ENCODE measurements at places on chromosomes 4 and X. TPM values are rescaled to one million over a fixed set of nuclear protein-coding genes. Genes with fewer than 3 reads are reported as not detected.

- no peak for DNase-seq
Observed at GRCh38 chr4:14064984-14065383, 437.5 kb upstream of the BOD1L1 start.

- no peak for DNase-seq
Observed at GRCh38 chrX:153441981-153442380, 3.9 kb downstream of the TREX2 start.

- DNase-seq: no peak
Observed at GRCh38 chr4:88756149-88756548, 58.5 kb upstream of the NAP1L5 start.

GRCh38 chr4:84639145-84639544 is 56.2 kb downstream of the CDS1 start:
- no peak for DNase-seq

- peak; percentile 78 for DNase-seq
Observed at GRCh38 chr4:129362691-129363274, 266.8 kb downstream of the C4orf33 start.

DNA sequence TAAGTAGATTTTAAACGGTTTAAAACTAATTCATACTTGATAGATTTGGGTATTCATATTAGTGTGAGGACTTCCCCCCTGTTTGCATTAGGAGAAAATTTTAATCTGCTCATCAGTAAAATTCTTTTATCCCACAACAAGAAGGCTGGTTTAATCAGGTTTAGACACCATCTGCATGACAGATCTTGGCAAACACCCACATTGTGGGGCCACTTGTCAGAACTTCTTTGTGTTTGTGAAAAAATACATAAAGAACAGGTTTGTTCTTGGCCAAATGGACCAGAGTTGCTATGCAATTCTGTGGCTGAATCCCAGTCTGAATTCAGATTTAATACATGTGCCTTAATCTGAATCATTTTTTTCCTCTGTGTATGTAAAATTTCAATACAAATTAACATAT is 121.1 kb downstream of the REPS2 start:
- no peak for DNase-seq

- DNase-seq: no peak
Observed at GRCh38 chrX:50158593-50158992, 42.2 kb downstream of the AKAP4 start.

DNA sequence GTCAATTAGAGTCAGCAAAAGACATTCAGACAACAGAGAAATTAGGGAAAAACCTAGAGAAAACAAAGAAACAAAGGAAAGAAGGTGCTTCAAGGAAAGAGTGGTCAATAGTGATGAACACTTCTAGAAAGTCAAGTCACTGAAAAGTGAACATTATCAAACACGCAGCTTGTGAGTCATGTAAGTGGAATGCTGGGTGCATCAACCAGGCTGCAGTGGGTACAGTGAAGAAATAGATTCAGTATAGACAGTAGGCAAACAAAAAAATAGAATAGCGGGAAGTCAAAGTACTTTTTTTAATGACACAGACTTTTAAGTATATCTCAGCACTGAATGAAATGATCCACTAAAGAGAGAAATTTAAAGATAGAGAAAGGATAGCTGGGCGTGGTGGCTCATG is 245.8 kb downstream of the ARHGAP24 start:
- DNase-seq: no peak

- DNase-seq: no peak
Observed at GRCh38 chrX:105608745-105609144, 213.6 kb upstream of the NRK start.

DNA sequence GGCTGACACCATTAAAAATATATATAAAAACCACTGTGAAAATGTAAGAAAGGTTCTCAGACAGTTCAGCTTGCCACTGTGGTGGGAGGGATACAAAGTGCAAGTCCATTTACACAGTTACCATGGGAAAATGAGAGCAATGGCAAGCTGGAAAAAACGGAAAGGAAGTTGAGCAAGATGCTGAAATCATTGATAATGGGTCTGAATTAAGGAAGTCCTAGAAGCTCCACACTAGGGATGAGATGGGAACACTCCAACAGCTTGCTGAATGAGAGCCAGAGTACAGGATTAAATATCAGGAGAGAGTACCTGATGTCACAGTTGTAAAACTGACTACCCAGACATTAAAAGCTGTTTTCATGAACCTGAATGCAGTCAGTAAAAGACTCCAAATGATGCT is 218.6 kb downstream of the PRDM5 start:
- DNase-seq: no peak

DNA sequence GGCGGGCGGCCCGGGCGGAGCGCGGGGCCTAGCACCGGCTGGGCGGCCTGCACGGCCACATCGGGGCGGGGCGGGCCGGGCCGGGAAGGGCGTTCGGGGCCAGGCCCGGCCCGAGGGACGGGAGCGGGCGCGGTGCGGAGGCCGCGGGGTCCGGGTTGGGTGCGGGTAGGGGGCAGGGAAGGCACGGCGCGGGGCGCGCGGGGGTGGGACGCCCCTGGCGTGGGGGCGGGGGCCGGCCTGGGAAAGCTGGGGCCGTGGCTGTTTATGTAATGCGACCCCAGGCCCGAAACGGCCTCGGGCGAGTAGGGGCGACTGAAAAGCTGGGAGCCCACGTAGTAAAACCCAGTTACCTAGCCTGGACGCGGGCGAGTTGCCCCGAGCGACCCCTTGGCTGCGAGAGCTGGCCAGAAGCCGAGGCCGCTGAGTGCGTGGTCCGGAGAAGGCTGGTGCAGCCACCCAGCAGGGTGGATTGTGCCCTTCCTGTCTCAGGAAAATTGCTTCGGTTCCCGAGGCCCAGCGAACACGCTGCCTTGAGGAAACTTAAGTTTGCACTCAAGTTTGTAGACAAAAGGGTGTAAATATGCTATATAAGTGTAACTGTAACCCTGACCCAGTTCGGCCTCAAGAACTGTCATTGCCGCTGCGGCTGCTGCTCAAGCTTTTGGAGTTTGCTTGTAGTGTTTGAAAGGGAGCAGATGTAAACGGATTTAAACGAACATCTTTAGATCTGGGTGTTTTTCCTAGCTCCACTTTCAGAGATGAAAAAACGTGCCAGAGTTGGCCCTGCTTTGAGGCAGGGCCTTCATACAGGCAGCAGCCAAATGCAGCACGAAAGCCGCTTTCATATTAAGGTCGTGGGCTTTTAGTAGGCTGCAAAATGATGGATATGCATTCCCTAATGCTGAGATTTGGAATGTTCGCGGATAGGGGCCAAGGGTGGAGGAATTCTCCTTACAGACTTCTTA is 674 bp downstream of the SEC24B start:
- peak; percentile 48 for DNase-seq

- peak; percentile 21 for DNase-seq
Observed at GRCh38 chrX:49271341-49271740, 1.7 kb downstream of the PPP1R3F start.

DNA sequence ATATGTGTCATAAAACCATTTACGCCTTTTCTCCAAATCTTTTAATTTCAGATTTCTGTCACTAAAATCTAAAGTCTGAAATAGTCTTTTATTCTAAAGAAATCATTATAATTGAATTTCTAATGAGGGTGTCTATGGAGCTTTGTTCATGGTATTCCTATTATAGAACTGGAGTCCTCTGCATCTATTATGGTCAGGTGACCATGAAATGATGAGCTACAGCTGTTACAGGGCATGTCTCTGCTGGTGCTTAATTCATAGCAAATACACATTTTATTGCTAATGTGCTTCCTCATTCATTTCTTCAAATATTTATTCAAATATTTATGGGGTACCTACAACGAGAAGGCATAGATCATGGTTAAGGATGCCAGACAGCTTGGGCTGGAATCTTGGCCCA is 126.1 kb downstream of the NAA11 start:
- DNase-seq: no peak

- DNase-seq: no peak
Observed at GRCh38 chr4:112130906-112131305, 14.3 kb upstream of the FAM241A start.

- no peak for DNase-seq
Observed at GRCh38 chr4:37827030-37827685, 672 bp downstream of the PGM2 start.

GRCh38 chr4:37561196-37561802 is 124.9 kb downstream of the RELL1 start:
- DNase-seq: no peak

GRCh38 chr4:41156574-41156973 is 57.8 kb downstream of the APBB2 start:
- no peak for DNase-seq

- DNase-seq: no peak
Observed at GRCh38 chr4:32985256-32985655, 2265.1 kb downstream of the PCDH7 start.

DNA sequence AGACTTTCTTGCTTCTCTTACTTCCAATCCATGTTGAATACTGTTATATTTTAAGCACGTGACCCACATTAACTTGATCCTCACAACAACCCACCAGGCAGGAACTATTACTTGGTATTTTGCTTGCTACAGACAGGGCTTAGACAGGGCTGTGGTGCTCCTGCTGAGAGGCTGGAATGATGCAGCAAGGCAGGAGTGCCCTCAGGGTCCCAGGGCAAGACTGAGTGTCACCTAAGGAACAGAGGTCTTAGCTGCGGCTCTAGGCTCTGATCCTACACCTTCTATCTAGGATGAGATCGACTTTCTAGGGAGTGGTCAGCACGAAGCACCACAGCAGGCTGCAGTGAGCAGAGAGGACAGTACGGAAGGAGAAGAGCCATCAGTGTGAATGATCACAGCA is 20.0 kb downstream of the TAPT1 start:
- DNase-seq: no peak

DNA sequence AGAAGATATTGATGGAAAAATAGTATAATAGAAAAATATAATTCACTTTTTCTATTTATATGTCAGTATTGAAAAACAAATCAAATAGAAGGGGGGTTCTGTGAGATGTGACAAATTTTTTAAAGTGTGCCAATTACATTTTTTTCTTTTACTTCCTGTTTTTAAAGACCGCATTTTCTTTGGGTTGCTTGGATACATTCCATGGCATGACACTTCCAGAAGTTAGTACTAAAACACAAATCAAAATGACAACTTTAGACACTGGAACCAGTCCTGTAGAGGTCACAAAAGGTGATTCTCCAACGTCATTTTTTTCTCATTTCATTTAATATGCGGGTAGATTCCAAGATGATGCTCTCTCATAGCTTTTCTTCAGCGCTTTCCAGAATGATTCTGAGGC is 116.2 kb upstream of the GNPDA2 start:
- no peak for DNase-seq

DNA sequence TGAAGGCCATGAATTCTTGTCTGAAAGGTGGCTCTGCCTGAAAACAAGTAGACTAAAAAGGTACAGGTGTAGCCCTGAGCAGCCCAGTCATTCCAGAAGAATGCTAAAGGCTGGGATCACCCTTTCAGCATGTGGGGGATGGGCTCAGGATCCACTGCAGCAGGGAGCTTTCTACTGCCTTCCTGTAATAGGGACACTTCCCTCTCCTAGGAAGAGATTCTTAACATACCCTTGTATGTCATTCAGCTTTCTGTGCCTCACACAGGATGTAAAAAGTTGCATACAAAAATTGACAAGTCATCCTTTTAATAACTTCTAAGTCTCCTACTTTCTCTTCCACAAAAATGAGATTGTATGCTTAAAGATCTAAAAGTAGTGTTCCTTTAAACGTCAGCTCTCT is 123.3 kb downstream of the ZNF518B start:
- DNase-seq: no peak

DNA sequence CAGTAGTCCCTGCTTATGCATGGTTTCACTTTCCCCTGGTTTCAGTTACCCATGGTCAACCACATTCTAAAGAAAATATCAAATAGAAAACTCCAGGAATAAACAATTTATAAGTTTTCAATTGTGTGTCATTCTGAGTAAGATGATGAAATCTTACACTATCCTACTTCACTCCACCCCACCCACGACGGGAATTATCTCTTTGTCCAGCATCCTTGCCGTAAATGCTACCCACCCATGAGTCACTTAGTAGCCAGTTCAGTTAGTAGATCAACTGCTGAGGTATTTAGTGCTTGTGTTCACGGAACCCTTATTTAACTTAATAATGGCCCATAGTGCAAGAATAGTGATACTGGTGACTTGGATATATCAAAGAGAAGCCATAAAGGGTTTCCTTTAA is 91.4 kb downstream of the KLHL13 start:
- no peak for DNase-seq

- no peak for DNase-seq
Observed at GRCh38 chr4:120007191-120007871, 59.3 kb downstream of the MAD2L1 start.

- no peak for DNase-seq
Observed at GRCh38 chrX:129784371-129784770, 4.6 kb downstream of the SASH3 start.

DNA sequence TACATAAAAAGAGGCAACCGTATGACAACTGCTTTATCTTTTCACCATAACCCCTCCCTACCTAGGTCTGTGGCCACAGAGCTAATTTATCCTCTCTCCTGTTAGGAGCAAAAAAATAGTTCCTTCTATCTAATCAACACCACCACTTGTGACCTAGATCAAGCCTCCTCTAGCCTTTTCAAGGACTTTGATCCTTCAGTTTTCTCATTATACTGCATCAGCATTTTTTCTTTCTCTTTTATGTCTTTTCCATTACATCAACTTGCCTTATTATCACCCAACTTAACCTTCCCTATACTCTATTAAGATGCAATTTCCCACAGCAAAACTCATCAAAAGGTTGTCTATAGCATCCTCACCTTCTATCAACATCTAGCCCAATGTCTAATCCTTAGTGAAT is 211.0 kb downstream of the ANKRD50 start:
- no peak for DNase-seq

DNA sequence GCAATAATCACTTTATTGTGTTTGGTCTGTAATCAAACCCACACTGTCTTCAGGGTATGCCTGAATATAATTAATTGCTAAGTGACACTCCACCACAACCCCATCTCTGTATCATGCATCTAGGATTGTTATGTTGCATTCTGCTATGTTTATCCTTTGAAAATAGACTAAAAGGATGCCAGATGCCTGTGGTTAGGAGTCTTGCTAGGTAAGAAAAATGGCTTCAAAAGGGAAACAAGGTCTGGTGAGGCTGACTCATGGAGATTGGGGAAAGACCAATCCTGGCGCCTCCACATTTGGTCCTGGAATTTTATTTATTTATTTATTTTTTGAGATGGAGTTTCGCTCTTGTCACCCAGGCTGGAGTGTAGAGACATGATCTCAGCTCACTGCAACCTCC is 360.5 kb upstream of the SLC7A11 start:
- no peak for DNase-seq

GRCh38 chrX:28850955-28851354 is 263.7 kb downstream of the IL1RAPL1 start:
- no peak for DNase-seq

IQCM gene
- total RNA-seq: not detected

HHIP gene
- total RNA-seq: 14.3 TPM

CCKAR gene
- total RNA-seq: 1.0 TPM

ZNF732 gene
- not detected for total RNA-seq

HS3ST1 gene
- total RNA-seq: 0.99 TPM

DKK2 gene
- not detected for total RNA-seq

LRCH2 gene
- 1.3 TPM for total RNA-seq

GAGE2A gene
- not detected for total RNA-seq

PAGE2B gene
- not detected for total RNA-seq

FOXR2 gene
- total RNA-seq: not detected

SERTM2 gene
- not detected for total RNA-seq

OFD1 gene
- total RNA-seq: 36.6 TPM

MAP3K15 gene
- 0.26 TPM for total RNA-seq

FSTL5 gene
- total RNA-seq: 1.3 TPM

TCEAL7 gene
- total RNA-seq: 0.99 TPM

TLR3 gene
- total RNA-seq: 4.2 TPM

Data from body of pancreas (tissue), 4 donors.